Brain microvascular endothelial cell (primary cell): ENCODE measurements at places on chromosomes 4 and X.
A peak's percentile ranks its signal among the peaks of the same experiment; 100 is the strongest.

DNA sequence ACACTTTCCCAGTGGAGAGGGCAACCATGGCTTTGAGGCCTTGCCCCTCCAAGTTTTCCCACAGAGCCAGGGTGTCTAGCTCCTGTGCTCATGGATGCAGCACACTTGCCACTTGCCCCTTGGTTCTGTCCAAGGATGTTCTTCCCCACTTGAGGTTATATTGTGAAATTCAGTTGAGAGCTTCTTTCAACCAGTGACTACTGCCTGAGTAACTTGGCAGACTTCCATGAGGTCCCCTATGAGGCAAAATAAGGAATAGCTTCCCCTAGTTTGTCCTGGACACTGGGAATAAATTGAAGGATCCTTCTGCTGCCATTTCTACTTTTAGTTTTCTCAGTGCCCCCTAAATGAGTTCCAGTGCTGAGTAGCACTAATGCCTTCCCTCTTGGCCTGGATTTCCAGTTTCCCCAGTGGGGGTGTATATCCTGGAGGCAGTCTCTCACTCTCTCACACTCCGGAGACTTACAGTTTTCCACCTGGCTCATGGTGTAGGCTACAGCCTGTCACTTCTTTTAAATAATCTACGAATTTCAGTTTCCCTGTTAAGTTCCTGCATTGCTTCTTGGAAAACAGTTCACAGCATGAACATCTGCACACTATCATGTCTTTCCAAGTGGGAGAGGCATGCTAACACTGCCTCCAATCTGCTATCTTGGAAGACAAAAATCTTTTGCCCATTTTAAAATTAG, 36.4 kb upstream of the ADH4 start:
- peak; percentile 63 for DNase-seq

- peak; percentile 61 for DNase-seq
Observed at GRCh38 chr4:181752516-181752915, 490.7 kb upstream of the TENM3 start.

GRCh38 chr4:184450045-184450444, 24.3 kb downstream of the IRF2 start:
- peak; percentile 25 for DNase-seq

GRCh38 chrX:9995855-9996339, 28.7 kb downstream of the CLDN34 start:
- peak; percentile 67 for DNase-seq

- peak; percentile 86 for DNase-seq
Observed at GRCh38 chrX:150767475-150768131, 74.4 kb downstream of the MTMR1 start.

DNA sequence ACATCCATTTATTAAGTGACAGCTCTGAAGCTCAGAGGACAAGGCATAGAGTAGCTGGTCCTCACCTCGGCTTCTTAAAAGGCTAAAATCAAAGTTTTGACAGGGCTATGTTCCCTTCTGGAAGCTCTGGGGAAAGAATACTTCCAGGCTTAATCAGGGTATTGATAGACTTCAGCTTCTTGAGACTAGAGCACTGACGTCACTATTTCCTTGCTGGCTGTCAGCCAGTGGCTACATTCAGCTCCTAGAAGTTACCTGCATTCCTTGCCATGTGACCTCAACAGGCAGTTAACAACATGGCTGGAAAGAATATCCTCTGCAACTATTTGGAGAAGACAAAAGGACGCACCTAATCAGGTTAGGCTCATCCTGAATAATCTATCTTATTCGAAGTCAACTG, 1144.8 kb downstream of the ADGRL3 start:
- no peak for DNase-seq

DNA sequence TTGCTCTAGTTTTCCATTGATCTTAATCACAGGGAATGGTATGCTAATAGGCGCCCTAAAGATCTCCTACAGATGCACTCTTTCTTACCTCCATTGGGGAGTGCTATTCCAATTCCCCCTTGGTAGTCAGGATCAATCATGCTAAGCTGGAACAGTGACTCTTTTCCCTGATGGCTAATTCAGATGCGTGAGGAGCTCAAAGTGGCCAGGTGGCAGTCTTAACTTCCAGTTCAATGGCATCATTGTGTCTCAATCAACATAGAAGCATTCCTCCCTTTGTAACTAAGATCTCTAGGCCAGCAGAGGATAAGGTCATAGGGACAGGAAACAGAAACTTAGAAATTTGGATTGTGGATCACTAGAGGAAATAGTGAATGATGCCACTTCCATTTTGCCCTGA, 216.8 kb downstream of the GRID2 start:
- DNase-seq, result no peak

DNA sequence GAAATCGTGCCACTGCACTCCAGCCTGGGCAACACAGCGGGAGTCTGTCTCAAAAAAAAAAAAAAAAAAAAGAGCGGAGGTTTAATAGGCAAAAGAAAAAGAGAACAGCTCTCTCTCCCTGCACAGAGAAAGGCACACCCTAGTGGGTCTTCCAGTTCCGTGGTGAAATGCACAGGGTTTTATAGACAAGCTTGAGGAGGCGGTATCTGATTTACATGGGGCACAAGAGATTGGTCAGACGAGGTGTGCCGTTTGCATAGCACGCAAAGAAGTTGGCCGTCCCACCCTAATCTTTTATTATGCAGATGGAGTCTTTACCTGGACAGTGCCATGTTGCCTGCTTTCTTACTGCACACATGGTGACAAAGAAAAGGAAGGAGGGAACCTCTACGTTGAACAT, 33.5 kb upstream of the REST start:
- DNase-seq, result no peak

- peak; percentile 51 for DNase-seq
Observed at GRCh38 chr4:137707626-137708025, 175.3 kb upstream of the PCDH18 start.

DNA sequence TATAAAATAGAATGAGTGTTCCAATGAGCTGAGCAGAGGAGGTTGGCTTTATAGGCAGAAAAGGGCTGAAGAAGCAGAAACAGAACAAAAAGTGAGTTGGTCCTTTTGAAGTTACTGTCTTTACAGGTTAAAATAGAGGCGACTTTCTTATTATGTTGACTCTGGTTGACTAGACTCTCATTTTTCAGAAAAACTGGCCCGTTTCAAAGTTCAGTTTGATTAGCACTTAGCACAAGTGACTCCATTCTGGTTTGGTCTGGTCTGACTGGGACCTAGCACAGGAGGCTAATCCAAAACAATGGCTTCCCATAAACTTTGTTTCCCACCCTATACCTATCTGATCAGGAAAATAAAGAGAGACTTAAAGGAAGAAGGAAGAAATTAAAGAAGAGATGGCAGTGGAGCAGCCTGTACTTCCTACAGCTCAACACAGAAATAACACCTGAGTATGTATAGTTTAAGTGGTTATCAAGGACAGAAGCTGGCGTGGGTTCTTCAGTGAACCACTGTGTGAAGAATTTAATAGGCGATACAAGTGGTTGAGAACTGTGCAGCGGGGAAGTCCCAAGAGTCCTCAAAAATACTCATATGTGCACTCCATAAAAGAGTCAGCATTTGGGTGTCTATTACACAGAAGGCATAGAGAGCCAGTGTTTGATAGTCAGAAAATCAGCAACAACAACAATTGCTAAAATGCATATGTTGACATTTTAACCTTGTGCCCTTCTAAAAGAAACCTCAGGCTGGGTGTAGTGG, 554.8 kb upstream of the HTR2C start:
- no peak for DNase-seq

DNA sequence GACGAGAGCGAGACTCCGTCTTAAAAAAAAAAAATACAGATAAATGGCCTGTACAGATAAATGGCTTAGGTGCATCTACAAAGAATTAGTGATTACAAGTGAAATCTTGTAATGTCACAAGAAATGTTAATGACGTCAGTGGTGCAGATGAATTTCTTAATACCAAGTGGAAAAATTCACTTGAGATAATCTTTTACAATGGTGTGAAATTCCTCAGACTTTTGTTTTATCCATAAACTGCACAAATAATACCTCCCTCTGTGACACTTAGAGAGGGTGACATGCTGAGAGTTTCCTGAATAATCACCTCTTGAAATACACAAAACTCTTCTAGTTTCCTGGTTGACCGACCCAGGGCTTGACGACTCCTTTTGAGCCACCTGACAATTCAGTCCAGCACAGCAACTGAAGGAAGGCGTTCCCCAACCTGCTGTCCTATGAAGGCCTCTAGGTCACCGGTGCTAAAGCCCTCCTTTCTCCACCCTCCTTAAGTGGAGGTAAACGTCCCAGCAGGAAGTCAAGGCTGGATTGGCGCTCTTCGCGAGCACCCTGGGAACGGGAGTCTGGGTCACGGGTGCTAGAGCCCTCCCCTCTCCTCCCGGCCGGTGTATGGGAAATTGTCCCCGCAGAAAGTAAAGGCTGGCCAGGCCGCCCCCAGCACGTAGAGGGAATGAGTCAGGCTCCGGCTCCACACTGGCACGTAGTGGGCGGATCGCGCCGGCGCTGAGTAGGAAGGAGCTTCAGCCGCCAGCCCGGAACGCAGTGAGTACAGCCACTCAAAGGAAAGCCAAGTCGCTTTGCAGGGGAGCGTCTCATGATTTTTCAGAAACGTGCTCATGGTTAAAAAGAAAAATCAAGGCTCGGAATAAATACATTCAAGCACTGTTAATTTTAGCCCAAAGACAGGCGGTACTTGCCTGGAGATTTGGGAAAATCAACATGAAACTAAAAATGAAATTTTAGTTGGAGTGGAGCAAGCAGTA, at the start of gene TMEM144:
TSS of gene TMEM144 (plus strand) at position 662 of the 983 bp plus-strand sequence. CDS start 2,182 bp downstream, outside the sequence.
- DNase-seq, result peak; percentile 93

DNA sequence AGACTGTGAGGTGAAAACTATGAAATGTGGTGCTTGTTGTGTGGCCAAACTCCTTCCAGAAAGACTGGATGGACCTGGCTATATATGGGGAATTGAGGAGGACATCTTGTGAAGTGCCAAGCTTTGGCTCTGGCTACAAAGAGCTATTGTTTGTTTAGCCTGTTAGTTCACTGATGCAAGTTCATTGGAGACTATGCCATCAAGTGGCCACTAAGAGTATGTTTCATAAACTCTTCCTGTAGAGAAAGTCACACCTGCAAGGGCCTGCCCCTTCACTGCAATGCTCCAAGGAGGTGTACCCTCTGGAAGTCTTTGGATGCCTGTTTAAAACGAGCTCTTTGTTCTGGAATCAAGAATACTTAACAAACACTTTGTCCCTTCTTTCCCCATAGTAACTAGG, 382.0 kb downstream of the GABRG1 start:
- no peak for DNase-seq

GRCh38 chr4:61505773-61506685, 305.9 kb downstream of the ADGRL3 start:
- DNase-seq, result no peak

GRCh38 chrX:134146493-134146892, 90.5 kb upstream of the CCDC160 start:
- no peak for DNase-seq

- DNase-seq, result peak; percentile 68
Observed at GRCh38 chr4:153497988-153498967, 32.1 kb downstream of the TMEM131L start.

DNA sequence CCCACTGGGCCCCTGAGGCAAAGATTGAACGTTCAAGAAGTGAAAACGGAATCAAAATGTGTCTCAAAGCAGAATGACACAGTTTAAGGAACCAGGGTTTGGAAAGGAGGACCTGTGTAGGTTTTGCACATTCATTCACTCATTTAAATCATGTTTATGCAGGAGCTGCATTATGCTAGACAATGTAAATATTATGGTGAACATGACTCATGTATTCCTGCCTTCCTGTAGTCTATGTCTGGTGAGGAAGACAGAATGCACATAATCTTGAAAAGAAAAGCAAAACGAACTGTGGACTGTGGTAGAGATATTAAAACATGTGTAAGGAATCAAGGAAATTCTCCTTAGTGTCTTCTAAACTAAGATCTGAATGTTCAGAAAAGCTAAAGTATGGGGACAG, 311.8 kb upstream of the SMIM31 start:
- peak; percentile 38 for DNase-seq

GRCh38 chr4:39032218-39033085, at the start of gene TMEM156:
Gene TMEM156, minus strand, starts transcription at chr4:39032409. Its CDS starts 96 bp downstream, at chr4:39032313.
- DNase-seq, result peak; percentile 25

DNA sequence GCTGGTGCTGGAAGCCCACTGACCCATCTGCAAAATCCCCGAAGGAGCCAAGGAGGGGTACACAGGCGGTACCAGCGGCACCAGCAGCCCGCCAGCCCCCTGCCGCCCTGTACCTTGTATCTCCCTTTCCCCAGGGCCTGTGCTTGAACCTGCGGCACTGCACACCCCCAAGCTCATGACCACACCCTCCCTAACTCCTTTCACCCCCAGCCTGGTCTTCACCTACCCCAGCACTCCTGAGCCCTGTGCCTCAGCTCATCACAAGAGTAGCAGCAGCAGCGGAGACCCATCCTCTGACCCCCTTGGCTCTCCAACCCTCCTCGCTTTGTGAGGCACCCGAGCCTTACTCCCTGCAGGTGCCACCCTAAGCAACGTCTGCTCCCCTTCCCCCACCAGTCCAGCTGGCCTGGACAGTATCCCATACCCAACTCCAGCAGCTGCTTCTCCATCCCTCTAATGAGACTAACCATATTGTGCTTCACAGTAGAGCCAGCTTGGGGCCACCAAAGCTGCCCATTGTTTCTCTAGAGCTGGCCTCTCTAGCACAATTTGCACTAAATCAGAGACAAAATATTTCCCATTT, 94.9 kb downstream of the LARP1B start:
- DNase-seq, result no peak

- DNase-seq, result no peak
Observed at GRCh38 chr4:123599061-123599919, 202.7 kb downstream of the SPRY1 start.

GRCh38 chr4:94583914-94584641, 132.3 kb downstream of the PDLIM5 start:
- DNase-seq, result no peak

- DNase-seq, result no peak
Observed at GRCh38 chr4:150238591-150238990, 160.3 kb downstream of the DCLK2 start.

- DNase-seq, result no peak
Observed at GRCh38 chr4:42464550-42465094, 67.3 kb downstream of the SHISA3 start.
